ENCODE measurements at places on chromosomes 5 and 9.

DNA sequence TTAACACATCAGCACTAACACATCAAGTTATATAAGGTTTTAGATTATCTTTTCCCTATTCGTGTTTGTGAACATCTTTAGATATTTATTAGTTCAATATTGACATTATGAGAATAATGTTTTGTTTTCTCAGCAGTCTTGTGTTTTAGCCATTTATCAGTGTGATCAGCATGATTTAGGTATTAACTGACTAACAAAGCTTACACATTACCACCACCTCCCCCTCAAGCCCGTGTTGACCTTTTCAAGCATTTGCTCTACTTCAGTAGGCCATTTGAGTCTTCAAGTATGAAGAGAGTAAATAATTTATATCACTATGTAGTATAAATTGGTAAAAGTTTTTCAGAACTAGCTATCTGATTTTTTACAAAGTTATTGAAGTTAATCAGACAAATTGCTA is 6.9 kb downstream of the PBX3 start:
- no peak for DNase-seq

DNA sequence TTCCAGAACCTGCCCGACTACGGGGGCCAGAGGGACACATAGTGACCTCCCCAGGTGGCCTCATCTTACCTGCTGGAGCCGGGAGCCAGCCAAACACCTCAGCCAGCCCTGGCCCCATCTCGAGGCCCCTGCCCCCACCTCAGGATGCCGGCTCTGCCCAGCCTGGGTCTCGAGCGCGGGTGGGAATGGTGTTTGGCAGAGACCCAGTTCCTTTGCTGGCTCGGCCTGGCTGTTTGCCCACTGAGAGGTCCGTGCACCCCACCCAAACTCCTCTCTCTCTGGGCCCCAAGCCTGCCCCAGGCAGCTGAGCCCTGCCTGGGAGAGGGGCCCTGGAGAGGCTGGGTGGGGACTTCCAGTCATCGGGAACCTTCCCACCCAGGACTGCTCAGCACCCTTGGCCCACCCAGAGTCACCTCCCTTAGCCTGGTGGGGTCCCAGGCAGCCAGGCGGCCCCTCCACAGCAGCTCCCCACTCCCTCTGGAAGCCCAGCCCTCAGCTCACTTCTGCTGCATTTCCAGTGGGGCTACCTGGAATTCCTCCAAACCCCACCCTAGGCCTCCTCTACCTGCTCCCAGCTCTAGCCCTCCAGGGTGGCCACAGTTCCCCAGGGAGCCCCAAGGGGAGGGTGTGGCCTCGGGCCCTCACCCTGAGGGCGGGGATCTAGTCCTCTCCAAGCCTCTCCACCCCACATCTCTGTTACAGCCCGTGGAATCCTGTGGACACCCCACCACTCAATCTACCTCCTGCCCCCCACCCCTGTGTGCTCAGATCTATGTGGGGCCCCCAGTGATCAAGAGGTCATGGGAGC is 42.4 kb upstream of the UBAC1 start:
- no peak for DNase-seq

GRCh38 chr9:16152276-16153101 is 599.6 kb downstream of the CCDC171 start:
- DNase-seq = no peak

- DNase-seq = no peak
Observed at GRCh38 chr5:44919560-44919959, 110.8 kb downstream of the MRPS30 start.
